ENCODE measurements at places on chromosomes 16 and 17.

- no peaks in the 10 kb centered on the region for H3K27me3 ChIP-seq
- H3K27ac ChIP-seq, result no peak overlapping the region
- H3K4me3 ChIP-seq, result no peak overlapping the region
- DNase-seq, result no peak
- peaks cover 5% of the 10 kb centered on the region for H3K4me1 ChIP-seq
Measured at GRCh38 chr16:67441271-67441753, 10.4 kb downstream of the HSD11B2 start.

GRCh38 chr17:45973099-45973780 is 25.8 kb upstream of the STH start:
- H3K27me3 ChIP-seq, result peaks cover 6% of the 10 kb centered on the region
- no peaks in the 10 kb centered on the region for H3K36me3 ChIP-seq
- no peak for DNase-seq
- no peak overlapping the region for H3K4me3 ChIP-seq

DNA sequence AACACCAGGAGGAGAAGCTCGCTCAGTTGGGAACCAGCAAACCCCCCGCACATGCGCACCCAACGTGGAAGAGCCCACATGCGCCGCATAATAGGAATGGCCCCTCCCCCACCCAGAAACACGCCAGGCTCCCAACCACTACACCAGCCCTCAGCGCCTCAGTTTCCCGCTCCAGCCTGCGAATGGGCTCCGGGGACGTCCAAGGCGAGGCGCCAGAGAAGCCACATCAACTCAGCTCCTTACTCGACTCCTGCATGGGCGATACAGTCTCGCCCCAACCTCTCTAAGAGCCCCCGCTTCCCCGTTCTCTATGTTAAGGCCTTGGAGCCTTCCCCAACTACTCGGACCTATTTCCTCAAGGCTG is 504 bp downstream of the SRSF1 start:
- H3K4me1 ChIP-seq, result peaks cover 45% of the 10 kb centered on the region
- H3K4me3 ChIP-seq, result peak overlapping the region; percentile 97
- H3K27me3 ChIP-seq, result no peaks in the 10 kb centered on the region
- H3K27ac ChIP-seq, result peak overlapping the region; percentile 99
- DNase-seq, result peak; percentile 73
- H3K36me3 ChIP-seq, result peaks cover 66% of the 10 kb centered on the region

DNA sequence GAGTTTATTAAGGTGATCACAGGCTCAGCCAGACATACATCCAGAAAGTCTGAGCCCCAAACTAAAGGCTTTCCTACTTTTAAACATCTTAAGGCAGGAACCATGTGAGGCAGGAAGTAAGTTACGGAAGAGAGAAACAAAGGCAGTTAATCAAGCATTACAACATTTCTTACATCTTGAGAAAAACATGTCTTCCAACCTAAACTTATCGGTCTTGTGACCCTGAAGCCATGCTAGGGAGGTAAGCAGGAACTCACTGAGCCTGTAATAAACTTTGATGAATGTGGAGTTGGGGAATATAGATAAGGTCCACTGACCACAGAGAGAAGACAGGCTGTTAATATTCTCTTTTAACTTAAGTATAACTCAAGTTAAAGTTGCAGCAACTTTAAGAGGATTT is 3.5 kb upstream of the ACSM3 start:
- peaks cover 19% of the 10 kb centered on the region for H3K4me1 ChIP-seq
- no peak overlapping the region for H3K4me3 ChIP-seq
- DNase-seq, result no peak
- H3K27me3 ChIP-seq, result no peaks in the 10 kb centered on the region
- peaks cover 7% of the 10 kb centered on the region for H3K36me3 ChIP-seq

DNA sequence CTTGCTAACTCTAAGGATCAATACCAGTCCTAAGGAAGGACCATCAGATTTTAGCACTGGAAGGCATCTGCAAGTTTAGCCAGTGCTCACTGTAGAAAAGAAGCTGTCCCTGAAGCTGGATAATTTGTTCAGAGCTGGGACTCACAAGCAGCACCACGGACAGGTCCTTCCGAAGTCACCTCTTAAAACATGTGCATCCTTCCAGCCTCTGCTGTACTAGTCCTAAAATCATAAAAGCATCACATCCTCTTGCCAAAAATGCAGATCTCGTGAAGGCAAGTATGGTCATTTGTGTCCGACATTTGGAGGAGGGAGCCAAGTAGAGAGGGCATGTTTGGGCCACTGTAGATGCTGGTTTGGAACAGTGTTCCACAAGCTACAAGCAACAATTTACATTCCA is 506.9 kb downstream of the RBFOX1 start:
- no peak for DNase-seq
- no peaks in the 10 kb centered on the region for H3K36me3 ChIP-seq
- H3K27me3 ChIP-seq, result no peaks in the 10 kb centered on the region
- no peak overlapping the region for H3K4me3 ChIP-seq
- no peak overlapping the region for H3K27ac ChIP-seq

Data from activated CD8-positive, alpha-beta T cell treated with anti-CD3 and anti-CD28 coated beads for 36 hours (primary cell).